ENCODE measurements at places on chromosomes 1 and 21. TPM values are rescaled to one million over a fixed set of nuclear protein-coding genes. Genes with fewer than 3 reads are reported as not detected.

- no peak for DNase-seq
These were observed 448.3 kb downstream of the MATN1 start for GRCh38 chr1:30274976-30275621.

DNA sequence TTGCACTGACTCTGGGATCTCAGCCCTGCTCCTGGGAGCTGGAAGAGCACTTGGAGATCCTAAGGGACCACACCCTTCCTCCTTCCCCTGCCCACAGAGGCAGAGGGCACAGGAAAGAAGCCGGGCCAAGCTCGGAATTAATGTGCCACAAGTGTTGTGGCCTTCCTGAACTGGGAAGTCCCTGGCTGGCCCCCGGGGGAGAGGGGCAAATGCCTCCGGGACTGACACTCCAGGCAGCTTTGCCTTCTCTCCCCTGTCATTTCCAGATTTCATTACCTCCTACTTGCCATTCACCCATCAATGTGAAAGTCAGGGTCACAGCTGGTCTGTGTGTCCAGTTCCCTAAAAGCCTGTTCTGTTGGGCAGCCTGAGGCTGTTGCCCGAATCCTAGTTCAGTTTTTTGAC is 21.7 kb downstream of the SESN2 start:
- no peak for DNase-seq

- no peak for DNase-seq
These were observed 43.4 kb upstream of the LRRC8C start for GRCh38 chr1:89589515-89589914.

DNA sequence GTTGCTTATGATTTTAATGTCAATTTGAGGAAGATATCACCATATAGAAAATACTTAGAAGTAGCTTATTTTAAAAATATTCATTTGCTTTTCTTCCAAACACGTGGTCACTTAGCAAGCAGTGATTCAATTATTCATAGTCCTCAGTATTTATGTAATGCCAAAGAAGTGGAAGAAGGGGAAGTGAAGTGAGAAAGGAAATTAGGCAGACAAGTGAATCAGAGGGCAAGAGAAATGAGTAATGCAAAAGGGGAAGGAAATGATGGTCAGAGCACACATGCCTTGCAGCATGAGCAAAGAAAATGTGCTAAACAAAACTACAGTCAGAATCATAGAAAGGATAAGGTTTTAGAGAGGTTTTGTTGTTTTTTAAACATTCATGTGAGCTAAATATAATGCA is 31.8 kb downstream of the SDCCAG8 start:
- DNase-seq, result peak; percentile 7

The CNR2 gene
- 0.05 TPM for polyA plus RNA-seq

- DNase-seq, result no peak
These were observed 22.4 kb upstream of the BCAR3 start for GRCh38 chr1:93704052-93704451.

The MTARC1 gene
- 5.7 TPM for polyA plus RNA-seq
